ENCODE measurements at places on chromosomes 5 and 9.
A peak's percentile ranks its signal among the peaks of the same experiment; 100 is the strongest.

GRCh38 chr9:104794070-104794469, 30.1 kb downstream of the NIPSNAP3B start:
- no peak for DNase-seq
- H3K27ac ChIP-seq = no peak overlapping the region
- no peak overlapping the region for H3K4me3 ChIP-seq
- peaks cover 98% of the 10 kb centered on the region for H3K36me3 ChIP-seq
- no peaks in the 10 kb centered on the region for H3K27me3 ChIP-seq
- no peaks in the 10 kb centered on the region for H3K4me1 ChIP-seq

DNA sequence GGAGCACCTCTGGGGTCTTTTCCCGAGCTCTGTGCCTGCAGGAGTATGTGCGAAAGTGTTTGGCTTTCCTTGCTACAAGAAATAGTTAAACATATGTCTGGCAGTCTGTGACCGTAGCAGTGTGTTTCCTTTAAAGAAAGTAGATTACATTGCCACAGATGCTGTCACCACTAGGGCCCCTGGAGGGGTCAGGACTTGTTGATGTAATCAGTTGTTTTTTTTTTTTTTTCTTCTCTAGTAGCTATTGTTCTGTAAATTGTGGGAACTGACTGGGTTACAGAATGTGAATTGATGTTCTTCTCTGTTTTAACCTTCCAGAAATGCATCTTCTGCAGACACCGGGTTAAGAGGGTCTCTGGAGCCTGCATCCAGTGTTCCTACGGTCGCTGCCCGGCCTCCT, 345.6 kb downstream of the KDM4C start:
- no peaks in the 10 kb centered on the region for H3K27me3 ChIP-seq
- peaks cover 4% of the 10 kb centered on the region for H3K4me1 ChIP-seq
- no peak for DNase-seq
- no peak overlapping the region for H3K4me3 ChIP-seq
- peaks cover 12% of the 10 kb centered on the region for H3K36me3 ChIP-seq

GRCh38 chr5:96222129-96222528, 210.9 kb downstream of the PCSK1 start:
- H3K36me3 ChIP-seq = no peaks in the 10 kb centered on the region
- no peak overlapping the region for H3K27ac ChIP-seq
- no peak for DNase-seq
- H3K4me3 ChIP-seq = no peak overlapping the region

- H3K36me3 ChIP-seq = no peaks in the 10 kb centered on the region
- H3K4me1 ChIP-seq = no peaks in the 10 kb centered on the region
- peak overlapping the region; percentile 11 for H3K4me3 ChIP-seq
- no peak for DNase-seq
- H3K27me3 ChIP-seq = no peaks in the 10 kb centered on the region
Measured at GRCh38 chr5:20972419-20972925, 984.5 kb upstream of the CDH18 start.

DNA sequence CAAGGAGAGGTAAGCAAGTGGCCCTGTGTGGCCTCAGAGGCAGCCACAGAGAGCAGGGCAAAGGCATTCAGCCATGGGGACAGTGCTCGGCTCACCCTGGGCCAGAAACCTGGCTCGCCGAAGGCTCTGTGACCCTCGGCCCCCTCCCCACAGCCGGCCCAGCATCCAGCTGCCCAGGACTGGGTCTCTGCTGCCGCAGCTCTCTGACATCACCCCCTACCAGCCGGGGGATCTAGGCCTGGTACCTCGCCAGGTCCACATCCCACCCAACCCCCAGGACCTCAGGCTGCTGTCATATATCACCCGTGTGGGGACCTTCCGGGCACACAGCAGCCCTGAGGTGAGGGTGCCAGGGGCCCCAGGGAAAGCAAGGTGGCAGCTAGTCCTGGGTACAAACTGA, 2.6 kb downstream of the PTRH1 start:
- no peaks in the 10 kb centered on the region for H3K36me3 ChIP-seq
- no peak overlapping the region for H3K27ac ChIP-seq
- no peaks in the 10 kb centered on the region for H3K27me3 ChIP-seq
- DNase-seq = no peak
- no peak overlapping the region for H3K4me3 ChIP-seq

DNA sequence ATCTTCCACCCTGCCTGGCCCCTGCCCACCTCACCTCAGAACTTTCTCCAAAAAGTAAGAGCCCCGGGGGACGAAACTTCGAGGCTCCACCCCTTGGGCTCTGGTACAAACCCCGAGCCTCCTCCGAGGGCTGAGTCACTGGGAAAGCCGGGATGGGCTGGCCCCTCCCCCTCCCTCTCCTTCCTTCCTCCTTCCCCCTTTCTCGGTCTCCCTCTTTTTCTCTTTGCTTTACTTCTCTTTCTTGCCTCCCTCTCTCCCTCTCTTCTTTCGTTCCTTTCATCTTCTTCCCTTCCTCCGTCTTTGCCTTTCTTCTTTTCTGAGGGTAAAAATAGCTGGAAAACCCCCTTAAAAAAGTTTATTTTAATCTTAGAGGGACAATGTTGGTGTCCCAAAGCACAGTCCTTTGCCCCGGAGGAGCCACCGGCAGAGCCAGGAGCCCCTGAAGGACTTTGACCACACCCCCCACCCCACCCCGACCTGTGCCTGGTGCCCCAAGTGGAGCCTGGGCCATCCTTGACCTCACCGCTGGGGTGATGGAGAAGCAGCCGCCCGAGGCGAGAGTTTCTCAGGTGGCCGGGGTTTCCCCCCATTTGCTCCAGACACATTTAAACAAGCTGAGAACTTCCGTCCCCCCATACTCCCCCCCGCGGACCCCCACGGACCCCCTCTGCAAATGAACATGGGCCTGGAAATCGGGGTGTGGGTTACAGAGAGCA, 5.7 kb upstream of the NOTCH1 start:
- peaks cover 55% of the 10 kb centered on the region for H3K4me1 ChIP-seq
- peak overlapping the region; percentile 25 for H3K4me3 ChIP-seq
- DNase-seq = no peak

DNA sequence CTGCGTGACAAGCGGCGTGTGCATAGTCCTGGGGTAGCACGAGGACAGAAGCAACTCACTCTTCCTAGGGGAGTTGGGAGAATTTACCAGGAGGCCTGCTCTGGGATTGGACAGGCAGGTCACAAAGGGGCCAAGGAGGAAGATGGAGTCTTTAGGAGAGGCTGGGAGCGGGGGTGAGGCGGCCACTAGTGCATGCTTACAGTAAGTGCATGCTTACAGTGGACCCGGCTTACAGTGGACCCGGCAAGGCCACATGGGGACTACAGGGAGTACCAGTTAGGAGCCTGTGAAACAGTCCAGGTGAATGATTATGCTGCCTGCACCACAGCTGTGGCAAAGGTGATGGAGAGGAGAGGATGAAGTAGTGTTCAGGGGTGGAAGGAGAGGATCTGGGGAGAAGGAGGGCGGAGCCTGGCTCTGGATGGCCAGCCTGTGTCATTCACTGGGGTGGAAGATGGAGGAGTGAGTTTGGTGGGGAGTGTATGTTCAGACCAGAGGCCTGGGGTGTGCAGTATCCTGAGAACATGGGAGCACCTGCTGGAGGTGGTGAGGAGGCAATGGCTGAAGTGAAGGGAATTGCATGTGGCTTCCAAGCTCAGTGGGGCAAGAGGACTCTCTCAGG, 78.7 kb downstream of the CRB2 start:
- no peaks in the 10 kb centered on the region for H3K4me1 ChIP-seq
- H3K27me3 ChIP-seq = no peaks in the 10 kb centered on the region
- no peak overlapping the region for H3K27ac ChIP-seq
- peaks cover 64% of the 10 kb centered on the region for H3K36me3 ChIP-seq

DNA sequence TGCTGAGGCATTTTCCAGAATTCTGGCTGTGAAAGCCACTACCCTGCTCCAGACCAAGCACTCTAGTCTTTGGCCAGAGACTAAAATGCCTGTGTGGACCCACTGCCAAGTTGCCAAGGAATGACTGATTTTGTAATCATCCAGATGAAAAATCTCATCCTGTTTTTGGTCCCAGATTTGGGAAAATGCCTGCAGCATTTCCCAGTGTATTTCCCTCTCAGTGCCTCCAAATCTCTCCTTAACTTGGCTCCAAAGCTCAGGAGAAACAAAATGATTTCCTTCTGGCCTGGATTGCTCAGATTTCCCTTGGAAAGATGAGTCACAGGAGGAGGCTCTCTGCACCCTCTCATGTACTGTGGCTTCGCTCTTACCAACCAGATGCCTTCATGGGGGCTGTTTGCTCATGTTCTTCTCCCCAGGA, 335.2 kb upstream of the TARS1 start:
- H3K27ac ChIP-seq = no peak overlapping the region
- no peak overlapping the region for H3K4me3 ChIP-seq
- no peaks in the 10 kb centered on the region for H3K27me3 ChIP-seq
- DNase-seq = no peak
- no peaks in the 10 kb centered on the region for H3K4me1 ChIP-seq

DNA sequence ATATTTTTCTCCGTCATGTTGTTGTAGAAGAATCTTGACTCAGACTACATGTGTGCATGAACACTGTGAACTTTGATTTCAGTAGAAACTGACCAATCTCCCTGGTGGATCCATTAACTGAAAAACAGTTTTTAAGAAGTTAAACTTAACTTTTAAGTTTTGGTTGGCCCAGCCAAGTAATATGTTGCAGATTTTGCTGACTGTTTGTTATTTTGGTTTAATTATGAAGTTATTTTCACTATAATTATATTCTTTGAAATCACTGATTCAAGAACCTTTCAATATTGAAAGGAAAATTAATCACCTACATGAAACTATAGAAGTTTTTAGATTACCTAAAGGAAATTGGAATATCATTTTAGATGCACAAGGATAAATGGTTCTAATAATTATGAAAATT, 373.6 kb upstream of the COX7C start:
- no peak overlapping the region for H3K27ac ChIP-seq
- H3K36me3 ChIP-seq = no peaks in the 10 kb centered on the region
- H3K4me3 ChIP-seq = no peak overlapping the region
- DNase-seq = no peak
- no peaks in the 10 kb centered on the region for H3K27me3 ChIP-seq

DNA sequence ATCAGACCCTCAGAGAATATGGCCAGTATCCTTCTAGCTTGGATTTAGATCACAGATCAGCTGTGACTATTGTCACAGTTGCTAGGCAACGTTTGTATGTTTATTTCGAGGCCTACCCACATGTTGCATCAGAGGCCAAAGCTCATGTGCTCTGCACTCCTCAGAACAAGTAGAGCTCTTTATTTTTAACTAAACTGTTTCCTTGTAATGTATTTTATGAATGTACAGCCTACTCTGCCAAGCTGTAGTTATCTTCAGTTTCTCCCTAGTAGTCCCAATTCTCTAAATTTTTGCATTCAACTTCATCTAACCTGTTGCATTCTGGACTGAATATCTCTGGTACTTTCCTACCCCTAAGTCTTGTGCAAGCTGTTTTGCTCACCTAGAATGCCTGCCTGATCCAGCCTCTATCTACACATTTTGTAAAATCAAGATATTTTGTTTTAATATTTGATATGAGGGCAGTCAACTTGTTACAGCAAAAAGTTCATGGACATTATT, 52.8 kb downstream of the CAST start:
- H3K4me1 ChIP-seq = peaks cover 79% of the 10 kb centered on the region
- H3K4me3 ChIP-seq = no peak overlapping the region
- H3K27me3 ChIP-seq = no peaks in the 10 kb centered on the region
- H3K27ac ChIP-seq = peak overlapping the region; percentile 83
- DNase-seq = no peak
- H3K36me3 ChIP-seq = no peaks in the 10 kb centered on the region

GRCh38 chr5:132428484-132429462, 59.3 kb downstream of the SLC22A5 start:
- no peak overlapping the region for H3K27ac ChIP-seq
- DNase-seq = no peak
- no peaks in the 10 kb centered on the region for H3K36me3 ChIP-seq
- peaks cover 61% of the 10 kb centered on the region for H3K4me1 ChIP-seq
- H3K4me3 ChIP-seq = no peak overlapping the region

GRCh38 chr5:52624291-52624690, 163.4 kb upstream of the ITGA1 start:
- H3K27me3 ChIP-seq = no peaks in the 10 kb centered on the region
- no peak overlapping the region for H3K27ac ChIP-seq
- H3K4me3 ChIP-seq = no peak overlapping the region
- no peak for DNase-seq
- H3K4me1 ChIP-seq = no peaks in the 10 kb centered on the region
- H3K36me3 ChIP-seq = no peaks in the 10 kb centered on the region

- H3K4me1 ChIP-seq = peaks cover 42% of the 10 kb centered on the region
- no peaks in the 10 kb centered on the region for H3K36me3 ChIP-seq
Measured at GRCh38 chr9:114504341-114505186, 709 bp downstream of the WHRN start.

- peaks cover 56% of the 10 kb centered on the region for H3K36me3 ChIP-seq
- H3K27ac ChIP-seq = peak overlapping the region; percentile 96
- DNase-seq = peak; percentile 94
- peaks cover 32% of the 10 kb centered on the region for H3K4me1 ChIP-seq
- no peaks in the 10 kb centered on the region for H3K27me3 ChIP-seq
Measured at GRCh38 chr9:128635266-128636023, 21.2 kb downstream of the DYNC2I2 start.

DNA sequence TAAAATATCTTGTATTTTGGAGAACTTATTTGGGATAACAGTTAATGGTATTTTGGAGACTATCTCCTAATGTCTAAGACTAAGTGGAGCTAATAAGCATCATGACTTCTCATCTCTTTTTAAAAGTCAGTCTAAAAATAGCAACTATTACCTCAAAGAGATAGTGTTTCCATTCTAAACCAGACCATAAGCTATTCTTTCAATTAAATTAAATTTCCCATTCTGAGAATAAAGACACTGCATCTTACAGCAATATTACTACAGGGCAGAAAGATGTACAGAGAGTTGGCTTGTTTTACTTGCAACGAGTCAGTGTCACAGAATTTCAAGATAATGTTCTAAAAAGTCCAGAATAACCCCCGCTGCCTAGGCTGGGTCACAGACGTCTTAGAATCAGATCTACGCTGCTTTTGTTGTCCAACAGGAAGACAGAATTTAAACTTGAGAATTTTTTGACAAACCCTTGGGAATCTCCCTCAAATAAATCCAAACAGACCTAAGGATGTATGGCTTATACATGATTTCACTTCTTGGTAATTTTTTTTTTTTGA, 98.9 kb downstream of the USP20 start:
- peaks cover 60% of the 10 kb centered on the region for H3K4me1 ChIP-seq
- H3K4me3 ChIP-seq = no peak overlapping the region
- DNase-seq = no peak
- H3K36me3 ChIP-seq = no peaks in the 10 kb centered on the region
- H3K27ac ChIP-seq = peak overlapping the region; percentile 79
- H3K27me3 ChIP-seq = no peaks in the 10 kb centered on the region

Data from suprapubic skin (tissue), 4 donors.